NCI-H2081 (cell line): ENCODE measurements at places on chromosomes 2 and 18.

- DNase-seq: peak; percentile 31
Measured at GRCh38 chr2:70785137-70785911, 5.1 kb downstream of the FIGLA start.

- DNase-seq: no peak
Measured at GRCh38 chr2:241363426-241363825, 7.3 kb downstream of the FARP2 start.

DNA sequence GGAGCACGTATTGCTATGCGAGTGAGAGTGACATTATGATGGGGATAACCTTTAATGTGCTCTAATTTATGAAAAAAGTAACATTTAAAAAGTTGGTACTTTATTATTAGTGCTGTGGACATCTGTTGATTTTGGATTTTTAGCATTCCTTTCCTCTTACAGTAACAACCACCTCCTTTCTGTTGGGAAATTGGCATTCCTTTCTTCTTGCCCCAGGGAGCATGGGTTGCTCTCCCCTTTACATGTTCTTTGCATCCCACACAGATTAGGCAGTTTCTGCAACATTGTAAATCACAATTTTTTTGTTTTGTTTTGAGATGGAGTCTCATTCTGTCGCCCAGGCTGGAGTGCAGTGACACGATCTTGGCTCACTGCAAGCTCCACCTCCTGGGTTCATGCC lies 300.2 kb downstream of the LPIN1 start:
- DNase-seq: no peak

- no peak for DNase-seq
Measured at GRCh38 chr2:153294199-153294786, 184.3 kb downstream of the RPRM start.

DNA sequence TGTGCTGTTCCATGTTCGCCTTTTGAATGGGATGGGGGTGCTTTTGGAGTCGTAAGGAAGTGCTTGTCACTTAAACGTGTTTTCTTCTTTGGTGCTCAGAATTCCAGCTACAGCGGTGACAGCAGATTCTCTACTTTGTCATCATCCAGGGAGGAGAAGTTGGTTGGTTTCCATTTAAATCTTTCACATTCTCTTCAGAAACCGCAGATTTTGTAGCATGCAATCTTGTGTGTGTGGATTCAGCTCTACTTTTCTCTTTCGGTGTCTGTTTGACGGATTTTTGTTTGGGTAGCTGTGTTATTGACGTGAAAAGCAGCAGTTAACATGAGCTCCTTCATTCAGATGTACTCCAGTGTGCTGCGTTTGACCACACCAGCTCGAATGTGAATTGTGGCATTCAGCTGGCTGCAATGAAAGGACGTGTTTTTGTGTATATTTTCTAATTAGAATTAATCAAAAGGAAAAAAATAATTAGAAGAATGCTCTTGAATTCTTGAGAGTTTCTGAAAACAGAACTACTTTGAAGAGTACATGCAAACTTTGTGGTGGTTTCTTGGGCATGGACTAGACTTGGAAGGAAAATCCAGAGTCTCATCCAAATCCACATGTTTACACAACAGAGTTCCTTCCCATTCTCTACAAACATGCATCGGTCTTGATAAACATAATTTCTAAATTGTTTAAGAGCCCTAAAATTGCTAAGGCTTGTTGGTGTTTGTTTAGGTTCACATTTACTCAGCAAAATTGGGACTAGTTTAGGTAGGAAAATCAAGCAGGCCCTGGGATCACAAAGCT lies 68.7 kb upstream of the RBM44 start:
- DNase-seq: no peak

- DNase-seq: no peak
Measured at GRCh38 chr2:18560797-18561085, 288 bp upstream of the RDH14 start.

- DNase-seq: no peak
Measured at GRCh38 chr2:9497017-9497416, 22.7 kb downstream of the IAH1 start.

GRCh38 chr2:60972889-60973656 lies 44.4 kb upstream of the PEX13 start:
- DNase-seq: no peak

GRCh38 chr2:99602476-99602875 lies 112.7 kb upstream of the REV1 start:
- no peak for DNase-seq

- no peak for DNase-seq
Measured at GRCh38 chr18:44067186-44067585, 613.5 kb upstream of the SETBP1 start.

GRCh38 chr2:182302174-182302573 lies 124.7 kb downstream of the PDE1A start:
- no peak for DNase-seq

GRCh38 chr2:144078802-144079724 lies 440.9 kb downstream of the ZEB2 start:
- DNase-seq: peak; percentile 1

GRCh38 chr2:24205131-24205530 lies 30.3 kb downstream of the FAM228A start:
- DNase-seq: no peak

DNA sequence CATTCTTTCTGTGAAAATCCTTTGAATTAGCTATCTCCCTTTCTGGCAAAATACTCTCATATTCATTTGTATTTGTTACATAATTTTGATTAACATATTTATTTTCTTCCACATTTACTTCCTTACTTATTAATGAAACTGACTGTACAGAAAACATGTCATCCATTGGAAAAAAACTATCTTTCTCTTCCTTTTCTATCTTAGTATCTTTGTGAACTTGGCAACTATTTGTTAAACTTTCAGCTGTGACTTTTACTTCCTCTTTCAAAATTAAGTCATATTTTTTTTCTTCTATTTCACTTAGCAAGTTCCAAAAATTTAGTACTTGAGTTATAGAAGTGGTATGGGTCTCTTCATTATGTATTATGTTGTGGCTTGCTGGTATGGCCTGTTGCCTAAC lies 2.6 kb downstream of the RAD51AP2 start:
- DNase-seq: no peak

DNA sequence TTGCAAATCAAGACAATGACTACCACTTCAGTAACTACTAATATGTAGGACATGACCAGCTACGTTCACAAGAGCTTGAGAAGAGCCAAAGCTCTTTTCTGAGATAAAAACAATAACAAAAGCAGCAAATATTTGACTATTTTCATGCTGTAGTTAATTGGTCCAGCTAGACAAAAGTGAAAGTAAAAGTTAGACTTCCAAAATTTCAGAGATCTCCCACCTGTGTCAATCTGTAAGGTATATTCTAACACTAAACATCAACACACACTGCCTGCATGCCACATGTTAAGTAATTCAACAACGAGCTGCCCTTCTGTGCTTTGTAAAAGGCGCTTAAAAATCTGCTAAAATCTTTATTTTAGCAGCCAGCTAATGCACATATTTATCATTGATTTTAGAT lies 185.9 kb downstream of the SLC39A10 start:
- no peak for DNase-seq

DNA sequence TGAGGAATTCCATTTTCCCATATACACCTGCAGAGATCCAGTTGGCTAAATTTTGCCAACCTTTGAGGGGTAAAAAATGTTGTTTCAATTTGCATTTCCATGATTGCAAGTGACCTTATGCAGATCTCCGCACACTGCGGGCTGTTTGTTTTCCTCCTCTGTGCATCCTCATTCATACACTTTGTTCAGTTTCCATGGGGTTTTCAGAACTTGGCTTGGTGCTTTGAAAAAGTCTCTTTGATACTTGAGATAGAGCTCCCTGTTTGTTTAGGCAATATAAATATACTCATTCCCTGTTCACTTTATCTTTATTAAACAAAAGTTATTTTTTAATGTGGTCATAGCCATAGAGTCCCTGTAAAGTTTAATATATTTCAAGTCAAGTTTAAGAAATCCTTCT lies 353.1 kb downstream of the CMPK2 start:
- no peak for DNase-seq

DNA sequence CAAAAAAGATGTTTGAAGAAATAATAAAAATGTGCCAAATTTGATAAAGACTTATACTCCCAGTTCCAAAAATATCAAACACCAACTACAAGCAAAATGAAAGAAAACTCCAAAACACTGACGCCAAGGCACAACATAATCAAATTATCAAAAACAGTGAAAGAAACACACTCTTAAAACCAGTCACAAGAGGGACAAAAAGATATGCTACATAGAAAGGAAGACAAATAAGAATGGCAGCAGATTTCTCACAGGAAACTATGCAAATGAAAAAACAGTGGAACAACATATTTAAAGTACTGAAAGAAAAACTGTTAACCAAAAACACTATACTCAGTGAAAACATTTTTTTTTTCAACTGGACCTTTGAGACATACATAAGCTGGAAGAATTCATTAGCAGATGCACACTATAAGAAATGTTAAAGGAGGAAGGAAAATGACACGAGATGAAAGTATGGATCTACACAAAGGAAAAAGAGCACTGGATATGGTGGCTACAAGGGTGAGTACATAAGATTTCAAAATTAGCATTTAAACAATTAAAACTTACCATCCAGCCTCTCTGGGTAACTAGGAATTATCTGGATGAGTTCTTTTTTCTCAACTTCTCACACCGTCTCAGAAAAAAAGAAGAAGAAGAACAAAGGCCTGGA lies 94.0 kb upstream of the ACVR1C start:
- no peak for DNase-seq

DNA sequence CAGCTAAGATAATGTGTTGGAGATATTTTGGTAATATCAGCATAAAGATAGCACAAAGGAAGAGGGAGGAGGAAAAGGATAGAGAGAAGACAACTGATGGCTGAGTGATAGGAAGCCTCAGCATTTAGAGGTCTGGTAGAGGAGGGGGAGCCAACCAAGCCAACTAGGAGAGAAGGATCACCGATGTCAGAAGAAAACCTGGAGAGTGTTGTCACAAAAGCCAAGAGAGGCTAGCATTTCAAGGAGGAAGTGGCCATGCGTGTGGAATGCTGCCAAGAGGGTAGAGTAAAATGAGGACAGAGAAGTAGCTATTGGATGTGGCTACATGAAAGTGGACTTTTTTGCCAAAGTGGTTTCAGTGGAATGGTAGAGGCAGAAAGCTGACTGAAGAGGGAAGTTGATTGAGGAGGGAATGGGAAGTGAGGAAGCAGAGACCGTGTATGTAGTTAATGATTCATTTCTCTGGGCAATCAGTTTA lies 34.3 kb downstream of the LCLAT1 start:
- no peak for DNase-seq

- no peak for DNase-seq
Measured at GRCh38 chr2:121717529-121717928, 19.1 kb downstream of the NIFK start.

GRCh38 chr2:81483254-81483653 lies 1178.7 kb upstream of the LRRTM1 start:
- DNase-seq: no peak

GRCh38 chr2:216131175-216131926 lies 22.2 kb downstream of the XRCC5 start:
- DNase-seq: no peak

- DNase-seq: no peak
Measured at GRCh38 chr2:228541789-228542188, 360.3 kb upstream of the SPHKAP start.

DNA sequence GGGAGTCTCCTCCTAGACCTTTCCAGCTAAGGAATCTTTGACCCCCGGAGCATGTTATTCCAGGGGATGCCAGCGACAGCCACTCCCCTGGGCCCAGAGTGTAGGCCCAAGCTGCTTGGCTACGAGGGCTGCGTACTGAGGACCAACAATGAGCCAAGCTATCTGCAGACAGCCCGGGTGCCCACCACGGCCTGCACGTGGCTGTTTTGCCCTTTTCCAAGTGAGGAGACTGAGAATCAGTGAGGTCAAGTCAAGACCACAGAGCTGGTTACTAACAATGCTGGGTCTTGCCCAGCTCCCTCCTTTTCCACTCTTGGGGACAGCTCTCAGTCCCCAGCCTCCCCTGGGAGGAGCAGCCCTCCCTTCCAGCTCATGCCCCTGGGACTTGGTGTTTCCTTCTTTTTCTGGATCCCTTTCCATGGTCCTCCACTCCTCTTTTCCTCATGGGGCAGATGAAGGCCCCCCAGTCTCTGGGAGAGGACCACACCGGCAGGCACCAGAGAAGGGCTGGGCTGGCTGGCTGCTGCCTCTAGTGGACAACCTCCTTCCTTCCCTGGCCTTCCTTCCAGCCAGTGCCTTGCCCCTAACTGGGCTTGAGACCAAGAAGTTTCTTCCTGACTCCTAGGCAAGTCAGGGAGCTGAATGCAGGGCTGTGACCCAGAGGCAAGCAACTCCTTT lies 550 bp upstream of the MALL start:
- no peak for DNase-seq

GRCh38 chr2:12514631-12515437 lies 201.9 kb upstream of the TRIB2 start:
- no peak for DNase-seq

- DNase-seq: peak; percentile 37
Measured at GRCh38 chr2:218981881-218982585, 3.0 kb downstream of the FEV start.

DNA sequence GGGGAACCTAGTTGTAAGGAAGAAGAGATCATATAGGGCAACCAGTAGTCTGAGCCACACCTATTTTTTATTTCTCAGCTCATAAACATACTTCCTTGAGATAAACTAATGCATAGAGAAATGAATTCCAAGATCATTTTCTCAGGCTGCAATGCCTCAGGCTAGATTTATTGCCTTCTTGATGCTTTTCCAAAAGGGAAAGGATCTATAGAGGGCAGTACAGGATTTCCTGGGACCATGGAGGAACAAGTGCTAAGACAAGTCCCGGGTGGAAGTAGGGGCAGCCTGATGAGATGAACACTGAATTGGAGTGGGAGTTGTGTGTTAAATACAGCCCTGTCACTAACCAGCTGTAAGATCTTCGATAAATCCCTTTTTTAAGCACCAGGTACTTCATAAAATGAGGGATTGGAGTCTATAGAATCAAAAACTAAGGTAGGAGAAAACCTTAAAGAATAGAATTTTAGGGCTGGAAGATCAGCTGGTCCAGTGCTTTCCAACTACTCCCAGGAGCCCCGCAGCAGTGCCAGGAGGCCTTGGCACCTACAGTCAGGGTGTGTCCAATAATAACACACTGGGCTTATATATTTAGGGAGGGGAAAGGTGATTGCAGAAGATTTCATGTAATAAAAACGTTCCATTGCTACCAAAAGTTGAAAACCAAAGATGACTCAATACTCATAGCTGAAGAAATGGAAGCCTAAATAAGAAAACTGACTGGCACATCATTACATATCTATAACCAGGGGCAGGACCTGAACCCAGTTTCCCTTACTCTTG lies 58.1 kb downstream of the SERTAD2 start:
- no peak for DNase-seq

DNA sequence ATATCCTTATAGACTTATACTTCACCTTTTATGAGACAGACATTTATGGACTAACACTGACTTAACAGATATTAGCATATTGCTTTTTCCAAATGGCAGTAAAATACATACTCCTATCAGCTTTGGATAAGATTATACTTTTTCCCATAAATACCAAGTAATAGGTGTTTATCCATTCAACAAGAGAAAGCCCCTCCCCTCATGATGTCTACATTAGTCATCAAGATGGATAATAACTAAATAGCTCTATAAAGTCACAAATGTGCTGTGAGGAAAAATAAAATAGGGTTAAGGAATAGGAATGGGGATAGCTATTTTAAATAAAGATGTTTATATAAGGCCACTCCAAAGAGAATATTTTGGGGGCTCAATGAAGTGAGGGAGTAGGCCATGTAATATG lies 39.4 kb downstream of the CSRNP3 start:
- DNase-seq: no peak

- DNase-seq: no peak
Measured at GRCh38 chr2:239131521-239131920, 269.3 kb downstream of the HDAC4 start.

- peak; percentile 42 for DNase-seq
Measured at GRCh38 chr2:65061910-65062339, 5.7 kb downstream of the CEP68 start.
